ENCODE measurements at places on chromosomes 11 and 22. TPM values are rescaled to one million over a fixed set of nuclear protein-coding genes. Genes with fewer than 3 reads are reported as not detected.

ANO9 gene
- not detected for total RNA-seq

DNA sequence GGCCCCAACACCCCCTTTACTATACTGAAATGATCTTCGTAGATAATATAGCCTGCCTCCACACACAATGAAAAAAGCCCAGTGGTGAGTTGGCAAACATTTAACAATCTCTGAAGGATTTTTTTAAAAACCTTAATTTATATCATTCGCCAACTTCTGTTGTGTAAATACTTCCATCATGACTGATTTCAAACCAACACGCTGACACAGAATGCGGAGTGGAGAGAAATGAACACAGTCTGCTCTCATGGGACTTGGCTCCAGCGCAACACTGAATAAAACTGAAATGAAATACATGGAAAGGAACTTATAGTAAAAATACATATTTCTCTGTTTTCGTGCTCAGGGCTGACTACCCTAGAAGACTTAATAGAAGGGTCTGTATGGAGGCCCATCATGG lies 61.3 kb upstream of the WNT11 start:
- H3K27ac ChIP-seq: no peak overlapping the region
- peak; percentile 81 for DNase-seq
- H3K27me3 ChIP-seq: no peaks in the 10 kb centered on the region
- no peaks in the 10 kb centered on the region for H3K36me3 ChIP-seq
- no peak overlapping the region for H3K4me3 ChIP-seq

- H3K4me3 ChIP-seq: no peak overlapping the region
- no peaks in the 10 kb centered on the region for H3K27me3 ChIP-seq
- H3K4me1 ChIP-seq: peaks cover 3% of the 10 kb centered on the region
- peak overlapping the region; percentile 49 for H3K27ac ChIP-seq
- DNase-seq: no peak
- H3K36me3 ChIP-seq: no peaks in the 10 kb centered on the region
Measured at GRCh38 chr11:19253153-19253745, 12.5 kb upstream of the E2F8 start.

SLC16A8 gene
- total RNA-seq: 2.0 TPM

CASP5 gene
- 0.50 TPM for total RNA-seq

GRCh38 chr11:32341620-32342613 lies 93.4 kb downstream of the WT1 start:
- no peaks in the 10 kb centered on the region for H3K4me1 ChIP-seq
- no peak overlapping the region for H3K27ac ChIP-seq
- H3K27me3 ChIP-seq: no peaks in the 10 kb centered on the region
- no peak for DNase-seq
- H3K4me3 ChIP-seq: no peak overlapping the region

- no peaks in the 10 kb centered on the region for H3K36me3 ChIP-seq
- no peak for DNase-seq
- no peak overlapping the region for H3K4me3 ChIP-seq
Measured at GRCh38 chr22:49010901-49011300, 816.8 kb downstream of the BRD1 start.

- H3K4me3 ChIP-seq: no peak overlapping the region
- peaks cover 11% of the 10 kb centered on the region for H3K36me3 ChIP-seq
- H3K27ac ChIP-seq: no peak overlapping the region
- no peaks in the 10 kb centered on the region for H3K27me3 ChIP-seq
- no peaks in the 10 kb centered on the region for H3K4me1 ChIP-seq
- DNase-seq: no peak
Measured at GRCh38 chr11:108032800-108033199, 24.1 kb downstream of the CUL5 start.

IGLL1 gene
- total RNA-seq: 1.1 TPM

RAB38 gene
- total RNA-seq: 4.7 TPM

GRCh38 chr11:68213135-68213515 lies at the start of gene KMT5B:
TSS of gene KMT5B (minus strand) at chr11:68213296. CDS start at chr11:68190076, 23,220 bp downstream.
- no peaks in the 10 kb centered on the region for H3K36me3 ChIP-seq
- no peaks in the 10 kb centered on the region for H3K27me3 ChIP-seq
- peak within 1 kb of the TSS; percentile 96 for H3K27ac ChIP-seq

- no peaks in the 10 kb centered on the region for H3K4me1 ChIP-seq
- no peak overlapping the region for H3K4me3 ChIP-seq
- no peaks in the 10 kb centered on the region for H3K27me3 ChIP-seq
- DNase-seq: no peak
- H3K27ac ChIP-seq: no peak overlapping the region
Measured at GRCh38 chr22:17548010-17548755, 15.1 kb upstream of the SLC25A18 start.

OTOG gene
- total RNA-seq: under 0.01 TPM

GRCh38 chr11:118312328-118312727 lies 7.8 kb downstream of the CD3E start:
- no peak overlapping the region for H3K27ac ChIP-seq
- peaks cover 21% of the 10 kb centered on the region for H3K27me3 ChIP-seq
- no peaks in the 10 kb centered on the region for H3K36me3 ChIP-seq
- no peak for DNase-seq
- H3K4me1 ChIP-seq: peaks cover 12% of the 10 kb centered on the region

DNA sequence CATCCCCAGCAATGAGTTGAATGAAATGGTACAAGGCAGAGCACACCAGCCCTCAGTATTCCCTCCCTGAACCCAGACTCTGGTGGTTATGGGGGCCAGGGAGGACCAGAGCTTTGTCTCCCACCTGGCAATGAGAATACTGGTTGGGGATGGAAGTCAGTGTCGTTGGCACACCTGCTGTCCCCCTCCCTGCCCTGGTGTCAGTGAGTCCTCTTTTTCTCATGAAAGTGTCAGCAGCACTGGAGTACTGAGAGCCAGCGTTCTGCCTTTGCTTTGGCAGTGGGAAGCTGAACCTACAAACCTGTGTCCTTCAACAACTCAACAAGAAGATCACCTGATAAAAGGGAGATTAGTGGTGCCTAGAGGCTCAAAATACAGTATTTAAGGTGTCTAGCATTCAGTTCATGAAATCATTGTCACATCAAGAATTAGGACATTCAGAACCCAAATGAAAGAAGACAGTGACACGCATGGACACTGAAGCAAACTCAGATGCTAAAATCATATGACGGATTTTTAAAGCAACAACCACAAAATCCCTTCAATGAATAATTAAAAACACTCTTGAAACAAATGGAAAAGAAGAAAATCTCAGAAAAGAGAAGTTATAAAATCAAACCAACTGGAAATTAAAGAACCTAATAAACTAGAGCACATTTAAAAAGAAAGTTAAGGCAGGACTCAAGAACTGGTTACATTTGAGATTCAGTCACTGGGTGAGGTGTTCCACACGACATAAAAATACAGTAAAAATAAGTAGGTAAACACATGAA lies 77.5 kb upstream of the VPREB1 start:
- H3K36me3 ChIP-seq: no peaks in the 10 kb centered on the region
- no peaks in the 10 kb centered on the region for H3K4me1 ChIP-seq
- no peak for DNase-seq
- no peak overlapping the region for H3K27ac ChIP-seq
- H3K27me3 ChIP-seq: peaks cover 28% of the 10 kb centered on the region
- no peak overlapping the region for H3K4me3 ChIP-seq

- no peaks in the 10 kb centered on the region for H3K36me3 ChIP-seq
- DNase-seq: no peak
- H3K27me3 ChIP-seq: no peaks in the 10 kb centered on the region
- no peak overlapping the region for H3K4me3 ChIP-seq
- no peaks in the 10 kb centered on the region for H3K4me1 ChIP-seq
Measured at GRCh38 chr11:106706355-106706754, 311.9 kb downstream of the GUCY1A2 start.

GRCh38 chr11:86699040-86699791 lies 26.8 kb upstream of the ME3 start:
- no peak for DNase-seq
- H3K27ac ChIP-seq: no peak overlapping the region

GRCh38 chr22:37140686-37141323 lies 8.9 kb downstream of the IL2RB start:
- H3K4me3 ChIP-seq: no peak overlapping the region
- peaks cover 7% of the 10 kb centered on the region for H3K27me3 ChIP-seq
- DNase-seq: no peak
- H3K27ac ChIP-seq: no peak overlapping the region
- H3K36me3 ChIP-seq: no peaks in the 10 kb centered on the region

DNA sequence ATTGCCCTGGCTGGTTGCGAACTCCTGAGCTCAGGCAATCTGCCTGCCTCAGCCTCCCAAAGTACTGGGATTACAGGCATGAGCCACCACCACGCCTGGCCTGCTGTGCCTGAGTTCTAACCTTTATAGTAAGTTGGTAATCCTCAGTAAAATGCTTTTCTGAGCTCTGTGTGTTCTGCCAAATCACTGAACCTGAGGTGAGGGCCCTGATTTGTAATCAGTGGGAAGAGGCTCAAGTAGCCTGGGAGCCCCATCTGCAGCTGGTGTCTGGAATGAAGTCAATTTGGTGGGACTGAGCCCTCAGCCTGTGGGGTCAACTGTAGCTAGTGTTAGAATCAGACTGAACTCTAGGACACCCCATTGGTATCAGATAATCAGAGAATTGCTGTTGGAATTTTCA lies 72.6 kb upstream of the PARVG start:
- no peak overlapping the region for H3K4me3 ChIP-seq
- no peaks in the 10 kb centered on the region for H3K36me3 ChIP-seq
- H3K4me1 ChIP-seq: peaks cover 6% of the 10 kb centered on the region
- DNase-seq: no peak

DNA sequence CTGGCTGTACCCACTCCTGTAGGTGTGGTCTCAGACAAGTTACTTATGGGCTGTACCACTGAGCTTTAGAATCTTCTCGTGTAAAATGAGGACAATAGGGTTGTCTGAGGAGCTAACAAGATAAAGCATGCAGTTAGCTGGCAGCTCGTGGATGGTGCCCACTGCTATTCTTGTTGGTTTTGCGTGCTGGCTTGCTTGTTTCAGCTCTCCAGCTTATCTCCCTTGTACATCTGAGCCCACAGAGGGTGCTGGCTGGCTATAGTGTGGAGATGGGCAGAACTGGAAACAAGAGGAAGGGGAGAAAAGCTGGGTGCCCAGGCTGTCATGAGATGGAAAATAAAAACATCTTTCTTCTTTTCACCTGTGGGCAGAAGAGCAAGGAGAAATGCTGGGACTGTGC lies 46.5 kb upstream of the GALNT18 start:
- H3K27me3 ChIP-seq: no peaks in the 10 kb centered on the region
- no peak overlapping the region for H3K27ac ChIP-seq
- no peak overlapping the region for H3K4me3 ChIP-seq
- H3K36me3 ChIP-seq: no peaks in the 10 kb centered on the region
- DNase-seq: no peak

- H3K27ac ChIP-seq: no peak overlapping the region
- DNase-seq: no peak
- H3K4me1 ChIP-seq: peaks cover 29% of the 10 kb centered on the region
- H3K4me3 ChIP-seq: no peak overlapping the region
- H3K27me3 ChIP-seq: no peaks in the 10 kb centered on the region
- no peaks in the 10 kb centered on the region for H3K36me3 ChIP-seq
Measured at GRCh38 chr11:34271727-34272126, 86.1 kb downstream of the ABTB2 start.

DNA sequence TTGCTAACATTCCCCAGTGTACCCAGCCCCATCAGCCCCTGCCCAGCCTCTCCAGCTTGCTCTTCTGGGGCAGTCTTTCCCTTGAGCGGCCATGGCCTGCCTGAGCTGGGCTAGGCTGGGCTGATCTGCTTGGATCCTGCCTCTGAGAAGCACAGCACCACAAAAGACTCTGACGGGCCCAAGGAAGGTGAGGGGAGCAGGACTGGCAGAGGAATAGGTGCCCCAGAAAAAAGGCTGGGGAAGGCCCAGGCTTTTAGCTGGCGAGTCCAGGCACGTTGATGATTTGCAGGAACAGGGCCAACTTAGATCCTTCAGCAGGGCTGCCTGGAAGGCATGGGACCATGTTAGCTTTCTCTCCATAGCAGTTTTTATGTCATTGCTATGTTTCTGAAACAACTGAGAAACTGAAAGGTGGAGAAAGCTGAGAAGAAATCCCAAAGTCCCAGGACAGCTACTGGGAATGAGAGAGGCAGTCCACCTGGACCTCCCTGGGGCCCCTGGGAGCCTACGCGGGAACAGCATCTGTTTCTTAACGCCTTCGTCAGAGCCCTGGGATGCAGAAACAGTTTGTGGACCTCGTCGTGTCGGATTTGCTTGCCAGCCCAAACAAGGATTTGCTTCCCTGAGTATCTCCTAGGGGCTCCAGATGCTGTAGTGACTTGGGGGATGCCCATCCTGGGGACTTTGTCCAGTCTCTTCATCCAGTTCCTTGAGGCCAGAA lies 24.4 kb upstream of the FXYD6 start:
- H3K36me3 ChIP-seq: no peaks in the 10 kb centered on the region
- H3K27ac ChIP-seq: no peak overlapping the region
- no peak overlapping the region for H3K4me3 ChIP-seq

DNA sequence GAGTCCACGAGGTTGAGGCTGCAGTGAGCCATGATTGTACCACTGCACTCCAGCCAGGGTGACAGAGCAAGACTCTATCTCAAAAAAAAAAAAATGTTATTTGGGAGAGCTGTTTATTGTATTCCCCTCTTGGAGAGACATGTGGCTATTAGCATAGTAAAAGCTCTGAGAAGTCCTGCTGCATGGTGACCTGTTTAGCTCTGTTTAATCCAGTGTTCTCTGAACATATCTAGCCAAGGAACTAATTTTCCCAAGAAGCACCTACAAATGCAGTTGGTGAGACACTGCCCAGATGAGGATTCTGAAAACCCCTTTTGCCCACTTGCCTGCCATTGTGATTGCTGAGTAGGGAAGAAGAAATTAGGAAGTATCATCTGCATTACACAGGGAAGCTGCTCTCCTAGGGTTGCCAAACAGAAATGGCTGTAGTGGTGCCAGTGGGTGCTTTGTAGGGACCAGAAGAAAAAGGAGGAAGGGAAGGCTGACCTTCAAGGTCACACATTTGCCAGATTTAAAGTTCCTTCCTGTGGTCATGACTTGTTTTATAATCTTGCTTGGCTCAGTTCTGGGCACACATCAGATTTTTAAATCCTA lies 15.7 kb downstream of the TIMP3 start:
- H3K4me1 ChIP-seq: peaks cover 20% of the 10 kb centered on the region
- DNase-seq: no peak
- H3K27ac ChIP-seq: no peak overlapping the region

- H3K4me3 ChIP-seq: no peak overlapping the region
- H3K27me3 ChIP-seq: no peaks in the 10 kb centered on the region
- H3K27ac ChIP-seq: no peak overlapping the region
- H3K36me3 ChIP-seq: no peaks in the 10 kb centered on the region
- H3K4me1 ChIP-seq: peaks cover 13% of the 10 kb centered on the region
Measured at GRCh38 chr22:32880893-32881596, 79.5 kb downstream of the TIMP3 start.

DNA sequence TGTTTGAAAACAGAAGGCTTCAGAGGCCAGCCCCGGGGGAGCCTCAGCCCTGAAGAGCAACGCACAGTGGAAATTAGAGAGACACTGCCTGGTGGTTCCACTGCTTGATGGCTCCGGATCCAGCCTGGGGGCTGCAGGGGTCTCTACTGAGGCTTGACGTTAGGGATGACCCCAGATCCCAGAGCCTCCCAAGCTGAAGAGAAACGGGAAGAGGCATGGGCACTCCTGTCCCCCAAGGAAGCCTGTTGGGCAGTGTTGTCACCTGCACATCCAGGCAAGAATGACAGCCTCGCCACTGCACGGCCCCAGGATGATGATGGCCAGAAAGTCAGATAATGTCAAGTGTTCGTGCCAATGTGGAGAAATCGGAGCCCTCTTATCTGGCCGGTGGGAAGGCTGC lies 56.8 kb upstream of the FGF3 start:
- H3K27ac ChIP-seq: no peak overlapping the region
- no peaks in the 10 kb centered on the region for H3K36me3 ChIP-seq
- H3K4me3 ChIP-seq: no peak overlapping the region
- H3K4me1 ChIP-seq: peaks cover 15% of the 10 kb centered on the region
- DNase-seq: no peak

All from spinal cord (tissue), 10 donors.